ENCODE measurements at places on chromosomes 1 and 21. TPM values are rescaled to one million over a fixed set of nuclear protein-coding genes. Genes with fewer than 3 reads are reported as not detected.

GRCh38 chr1:67745875-67746698 is 61.1 kb downstream of the GADD45A start:
- no peak for DNase-seq

DNA sequence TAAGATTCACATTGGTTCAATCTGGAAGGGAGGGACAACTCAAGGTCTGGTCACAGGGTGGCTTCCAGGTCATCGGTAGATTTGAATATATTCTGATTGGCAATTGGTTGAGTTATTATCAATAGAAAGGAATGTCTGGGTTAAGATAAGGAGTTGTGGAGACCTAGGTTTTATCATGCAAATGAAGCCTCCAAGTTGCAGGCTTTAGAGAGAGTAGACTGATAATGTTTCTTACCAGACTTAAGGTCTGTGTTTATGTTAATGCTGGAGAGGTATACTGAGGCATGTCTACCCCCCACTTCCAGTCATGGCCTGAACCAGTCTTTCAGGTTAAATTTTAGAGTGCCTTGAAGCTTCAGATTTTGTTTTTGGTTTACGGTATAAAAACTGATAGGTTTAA is 29.7 kb downstream of the USP25 start:
- DNase-seq = no peak

DNA sequence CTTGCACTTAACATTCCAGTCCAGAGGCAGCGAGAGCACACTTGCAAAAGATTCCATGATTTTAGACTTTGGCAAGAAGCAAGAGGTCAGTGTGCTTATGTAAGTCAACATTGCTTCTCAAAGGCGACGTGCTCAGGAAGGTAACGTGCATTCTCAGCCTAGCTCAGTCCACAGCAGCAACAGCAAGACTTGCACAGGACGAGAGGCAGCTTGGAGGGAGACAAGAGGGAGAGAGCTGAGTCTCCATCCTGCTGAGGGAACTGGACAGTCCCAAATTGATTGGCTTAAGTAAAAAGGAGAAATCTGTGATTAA is 56.5 kb downstream of the PTP4A2 start:
- no peak for DNase-seq

GRCh38 chr1:76170513-76170912 is 96.0 kb downstream of the ST6GALNAC3 start:
- DNase-seq = no peak

- DNase-seq = no peak
These were observed 84.4 kb downstream of the NIBAN1 start for GRCh38 chr1:184889902-184890301.

- no peak for DNase-seq
These were observed 389.7 kb downstream of the RPS6KC1 start for GRCh38 chr1:213440766-213441165.

DNA sequence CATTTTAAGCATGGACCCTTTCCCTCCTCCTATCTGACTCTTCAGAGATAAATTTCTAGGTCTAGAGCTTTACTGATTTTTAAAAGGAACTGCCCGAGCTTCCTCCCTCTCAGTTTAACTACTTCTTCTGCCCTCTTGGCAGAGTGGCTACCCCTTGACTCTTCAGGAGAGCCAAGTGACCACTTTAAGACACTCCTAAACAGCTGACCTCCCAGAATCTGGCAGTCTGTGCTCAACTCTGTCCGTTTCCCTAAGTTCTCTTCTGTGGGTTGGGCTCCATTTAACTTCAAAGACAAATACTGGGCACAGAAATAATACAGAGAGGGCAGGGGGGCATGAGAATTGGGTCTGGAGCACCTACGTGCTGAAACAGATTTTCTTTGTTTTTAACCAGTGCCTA is 196.3 kb upstream of the FOXD3 start:
- DNase-seq = no peak

DNA sequence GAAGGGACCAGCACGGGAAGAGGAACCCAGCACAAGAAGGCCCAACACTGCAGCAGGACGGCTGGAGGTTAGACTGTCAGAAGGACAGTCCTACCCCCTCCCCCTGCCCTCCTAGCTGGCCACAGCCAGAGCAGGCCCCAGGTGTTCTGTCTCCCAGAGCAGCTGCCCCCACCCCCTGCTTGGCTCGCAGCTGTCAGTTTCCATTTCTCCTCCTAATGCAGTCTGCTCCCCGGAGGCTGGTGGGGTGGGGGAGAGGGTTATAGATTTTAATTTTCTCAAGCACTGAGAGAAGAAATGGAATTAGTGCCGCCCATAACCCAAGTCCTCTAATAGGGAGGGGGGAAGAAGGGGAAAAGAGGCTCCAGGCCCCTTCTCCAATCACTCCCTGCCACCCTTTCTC is 13.0 kb upstream of the PEAR1 start:
- DNase-seq = no peak

- no peak for DNase-seq
These were observed 36.1 kb downstream of the DNTTIP2 start for GRCh38 chr1:93842750-93843500.

DNA sequence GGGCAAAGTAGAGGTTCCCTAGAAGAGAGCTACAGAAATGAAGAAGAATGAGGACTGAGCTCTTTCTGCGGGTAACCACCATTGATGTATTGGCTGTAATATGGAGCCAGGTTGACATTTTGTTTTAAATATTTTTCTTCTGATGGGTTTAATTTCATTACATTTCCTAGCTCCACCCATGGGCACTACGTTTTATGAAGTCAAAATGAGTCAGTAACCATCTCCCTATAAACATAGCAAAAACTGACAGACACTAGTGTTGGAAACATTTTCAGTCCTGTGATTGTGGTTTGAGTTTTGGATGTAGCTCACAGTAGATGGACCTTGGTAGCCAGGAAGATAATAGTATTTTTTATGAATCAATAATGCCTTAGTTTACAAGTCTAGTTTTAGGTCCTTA is 470.4 kb upstream of the B3GALT2 start:
- no peak for DNase-seq

DNA sequence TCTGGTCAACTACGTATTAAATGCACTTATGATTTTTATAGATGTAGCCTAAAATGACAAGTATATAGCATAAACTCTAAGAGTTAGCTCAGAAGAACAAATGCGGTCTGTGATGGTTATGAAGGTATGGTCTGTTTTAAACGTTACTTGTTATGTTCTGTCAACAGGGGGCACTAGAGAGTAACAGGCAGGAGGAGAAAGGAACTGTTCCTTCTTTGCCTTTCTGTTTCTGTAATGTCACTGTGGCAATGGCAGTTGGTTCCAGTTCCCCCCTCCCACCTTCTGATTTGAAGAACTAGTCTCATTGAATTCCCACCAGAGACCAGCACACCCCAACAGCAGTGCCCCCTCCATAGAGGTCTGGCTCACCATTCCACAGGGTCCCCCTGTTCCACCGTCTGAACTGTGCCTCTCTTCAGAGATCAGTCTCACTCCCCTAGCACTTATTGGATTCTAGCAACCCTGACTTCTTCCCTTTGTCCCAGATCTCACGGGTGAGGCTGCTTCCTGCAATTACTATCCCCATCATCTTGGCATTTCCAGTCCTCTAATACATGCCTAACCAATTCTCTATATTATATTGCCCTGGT is 14.0 kb downstream of the KRTAP24-1 start:
- no peak for DNase-seq

DNA sequence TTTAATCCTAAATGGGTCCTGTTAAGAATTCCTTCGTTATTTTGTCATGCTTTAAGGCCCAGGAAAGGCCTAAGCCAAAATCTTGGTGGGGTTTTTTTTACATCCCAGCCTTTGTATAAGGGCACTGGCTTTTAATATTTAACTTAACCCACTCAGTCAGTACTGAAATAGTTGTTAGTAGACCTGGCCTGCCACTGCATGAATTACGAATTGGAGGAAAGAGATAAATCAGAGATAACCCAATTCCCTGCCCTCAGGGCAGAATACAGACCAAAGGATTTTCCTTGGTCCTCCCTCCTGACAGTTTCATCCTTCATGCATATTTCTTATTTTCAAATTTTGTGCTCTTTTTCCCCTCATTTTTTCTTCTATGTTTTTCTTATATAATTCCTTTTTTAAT is 193.0 kb downstream of the FASLG start:
- no peak for DNase-seq

GRCh38 chr21:20260124-20260523 is 738.1 kb upstream of the NCAM2 start:
- no peak for DNase-seq

- DNase-seq = no peak
These were observed 22.6 kb downstream of the ANKRD13C start for GRCh38 chr1:70331962-70332361.

DNA sequence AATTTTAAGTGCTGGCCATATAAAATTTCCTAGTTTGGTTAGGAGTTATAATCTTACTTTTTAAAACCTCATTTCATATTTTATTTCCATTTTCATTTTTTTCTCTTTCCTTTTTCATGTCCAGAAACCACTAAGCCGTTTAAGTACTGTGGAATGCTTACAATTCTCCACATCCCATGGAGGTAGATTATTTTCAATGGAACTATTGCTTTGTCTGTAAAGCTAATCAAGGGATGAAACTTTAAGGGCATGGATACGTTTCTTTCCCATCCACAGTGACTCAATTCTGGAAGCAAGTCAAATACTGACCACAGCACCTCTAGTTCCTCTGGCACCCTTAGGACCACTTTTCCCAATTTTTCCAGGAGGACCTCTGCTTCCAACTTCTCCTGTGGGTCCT is 139.1 kb upstream of the ZNHIT6 start:
- DNase-seq = no peak

GRCh38 chr1:98355656-98356383 is 305.7 kb upstream of the SNX7 start:
- no peak for DNase-seq

DNA sequence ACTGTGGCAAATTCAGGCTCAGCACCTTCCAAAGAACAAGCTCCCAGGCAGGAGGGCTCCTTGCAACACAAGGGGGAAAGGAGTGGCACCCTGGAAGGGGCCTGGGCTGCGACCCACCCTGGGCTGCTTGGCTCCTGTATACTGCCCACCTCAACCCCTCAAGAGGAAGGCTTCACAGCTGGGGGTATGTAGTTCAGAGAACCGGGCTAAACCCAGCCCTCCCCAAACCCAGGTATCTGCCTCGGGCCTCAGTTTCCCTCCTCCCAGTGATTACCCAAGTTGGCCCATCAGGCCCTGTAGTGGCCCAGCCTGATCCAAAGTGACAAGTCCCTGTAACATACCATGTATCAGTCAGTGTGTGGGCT is 7.5 kb downstream of the TENT5B start:
- DNase-seq = no peak

Gene SPATA6
- 32.4 TPM for total RNA-seq

Gene PALMD
- 18.8 TPM for total RNA-seq

Gene ZRANB2
- total RNA-seq = 85.2 TPM

Gene NBPF20
- 2.4 TPM for total RNA-seq

Gene MATN1
- not detected for total RNA-seq

Gene AXDND1
- total RNA-seq = 0.59 TPM

Gene TMEM51
- total RNA-seq = 18.4 TPM

Gene IVL
- 0.24 TPM for total RNA-seq

All from lower lobe of right lung (tissue), 2 donors.